ENCODE measurements at places on chromosomes 4 and X.

GRCh38 chr4:125397226-125397625 is 82.5 kb downstream of the FAT4 start:
- no peak for DNase-seq

- no peak for DNase-seq
Observed at GRCh38 chr4:87391576-87392054, 627 bp upstream of the HSD17B11 start.

GRCh38 chr4:149985981-149986380 is 92.3 kb upstream of the DCLK2 start:
- DNase-seq, result no peak

GRCh38 chr4:182738283-182739047 is 178.7 kb downstream of the DCTD start:
- DNase-seq, result no peak

DNA sequence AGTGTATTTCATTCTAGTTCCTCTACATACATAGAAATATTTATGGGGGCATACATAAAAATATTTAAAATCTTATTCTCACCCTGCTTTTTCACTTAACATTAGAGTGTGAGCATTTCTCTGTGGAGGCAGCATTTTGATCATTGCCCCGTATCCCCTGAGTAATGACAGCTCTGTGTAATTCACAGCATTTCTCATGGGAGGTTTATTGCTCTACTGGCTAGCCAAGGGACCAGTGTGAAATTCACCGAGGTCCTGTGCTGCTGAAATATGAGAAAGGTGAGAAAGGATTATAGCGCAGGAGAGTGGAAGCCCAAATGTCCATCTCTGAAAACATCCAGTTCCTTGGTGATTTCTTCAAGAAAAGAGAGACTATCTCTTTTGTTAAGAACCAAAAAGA is 22.9 kb downstream of the PDGFC start:
- no peak for DNase-seq

DNA sequence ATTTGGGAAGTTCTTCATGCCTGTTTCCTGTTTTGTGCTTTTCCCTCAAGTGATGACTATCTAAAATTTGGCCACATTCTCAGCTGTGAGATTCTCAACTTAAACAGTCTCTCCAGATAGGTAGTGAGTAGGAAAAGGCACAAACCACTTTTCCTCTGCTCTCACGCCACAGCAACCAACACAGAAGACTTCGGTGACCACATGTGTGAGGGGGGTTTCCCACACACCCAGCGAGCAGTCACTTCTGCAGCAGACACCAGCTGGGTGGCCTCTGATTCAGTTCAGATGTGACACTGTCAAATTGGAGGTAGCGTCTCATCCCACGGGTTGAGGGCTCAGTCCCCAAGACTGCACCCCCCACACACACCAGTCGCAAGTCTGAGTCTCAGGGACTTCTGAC is 25.1 kb upstream of the CLDN34 start:
- DNase-seq, result peak; percentile 11

DNA sequence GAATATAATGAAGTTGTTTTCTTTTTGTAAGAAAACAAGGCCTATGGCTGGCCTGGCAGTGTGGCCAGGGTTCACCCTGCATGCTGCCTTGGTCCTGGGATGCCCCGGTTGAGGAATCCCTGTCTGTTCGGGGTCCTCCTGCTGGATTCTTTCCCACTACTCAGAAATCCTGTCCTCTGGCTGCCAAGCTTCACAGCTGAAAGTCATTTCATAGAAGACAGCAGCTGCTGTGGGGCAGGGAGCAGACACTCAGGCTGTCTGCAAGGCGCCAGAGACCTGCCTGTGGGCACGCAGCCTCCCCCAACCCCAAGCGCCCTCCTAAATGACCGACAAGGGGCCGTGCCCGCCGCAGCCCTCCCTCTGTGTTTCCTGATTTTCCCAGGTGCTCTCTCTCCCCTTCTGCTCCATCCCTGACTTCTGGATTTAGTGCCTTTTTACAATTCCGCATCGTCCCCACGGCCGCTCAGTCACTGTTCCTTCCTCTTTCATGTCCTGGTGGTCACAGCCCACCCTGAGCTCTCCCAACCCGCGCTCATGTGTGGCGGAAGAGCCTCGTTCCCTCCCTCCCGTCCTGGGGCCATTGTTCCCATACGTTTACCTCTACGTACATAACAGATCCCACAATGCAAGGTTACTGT is 27.5 kb downstream of the ZFYVE28 start:
- DNase-seq, result no peak

DNA sequence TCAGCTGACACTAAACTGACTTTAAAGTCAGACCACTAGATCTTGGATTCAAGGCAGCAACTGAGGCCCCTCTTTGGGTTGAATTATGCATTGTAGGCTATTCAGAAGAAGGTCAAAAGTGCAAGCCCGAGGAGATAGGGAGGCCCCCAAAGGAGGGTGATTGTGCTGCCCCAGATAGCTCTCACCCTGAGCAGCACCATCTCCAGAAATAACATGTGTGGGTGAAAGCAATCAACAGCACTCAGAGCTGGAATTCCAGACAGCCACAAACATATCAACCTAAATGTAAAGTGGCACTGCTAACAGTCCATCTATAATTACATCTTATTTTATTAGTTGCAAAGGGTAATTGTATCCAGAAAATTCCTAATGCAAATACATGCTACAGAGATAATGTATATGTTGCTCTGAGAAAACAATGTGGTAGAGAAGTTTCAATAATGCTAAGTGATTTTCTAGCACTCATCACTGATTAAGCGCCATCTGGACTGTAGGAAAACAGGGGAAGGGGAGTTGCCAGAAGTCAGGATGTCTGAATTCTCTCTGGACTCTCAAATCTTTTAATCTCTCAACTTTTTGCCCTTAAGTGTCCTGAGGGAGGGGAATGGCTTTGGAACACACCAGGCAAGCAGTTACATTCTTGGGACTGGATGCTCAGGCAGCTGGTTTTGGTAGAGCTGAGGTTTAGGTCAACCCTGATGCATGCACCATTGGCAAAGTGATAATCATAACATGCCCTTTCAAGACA is 61.8 kb upstream of the SFRP2 start:
- DNase-seq, result no peak

GRCh38 chr4:26491449-26492170 is 1.3 kb upstream of the CCKAR start:
- no peak for DNase-seq

- no peak for DNase-seq
Observed at GRCh38 chr4:96736352-96736889, 896.5 kb downstream of the PDHA2 start.

GRCh38 chr4:25925486-25926201 is 11.6 kb downstream of the SMIM20 start:
- DNase-seq, result peak; percentile 33

DNA sequence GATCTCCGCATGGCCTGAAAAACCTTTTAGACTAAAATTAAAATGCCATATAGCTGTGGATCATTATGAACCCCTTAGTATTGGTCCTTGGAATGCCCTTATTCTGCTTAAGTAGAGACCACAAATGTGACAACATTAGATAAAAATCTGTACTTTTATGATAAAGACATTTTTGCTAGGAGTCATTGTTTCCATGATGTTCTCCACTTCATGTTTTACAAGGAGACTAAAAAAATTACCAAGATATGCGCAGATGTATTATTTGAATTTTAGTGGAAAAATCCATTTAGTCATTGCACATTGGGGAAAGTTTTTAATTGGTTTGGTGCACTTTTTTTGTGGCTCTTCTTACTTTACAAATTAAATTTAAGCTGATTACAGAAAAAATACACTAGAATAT is 85.1 kb upstream of the HPRT1 start:
- no peak for DNase-seq

DNA sequence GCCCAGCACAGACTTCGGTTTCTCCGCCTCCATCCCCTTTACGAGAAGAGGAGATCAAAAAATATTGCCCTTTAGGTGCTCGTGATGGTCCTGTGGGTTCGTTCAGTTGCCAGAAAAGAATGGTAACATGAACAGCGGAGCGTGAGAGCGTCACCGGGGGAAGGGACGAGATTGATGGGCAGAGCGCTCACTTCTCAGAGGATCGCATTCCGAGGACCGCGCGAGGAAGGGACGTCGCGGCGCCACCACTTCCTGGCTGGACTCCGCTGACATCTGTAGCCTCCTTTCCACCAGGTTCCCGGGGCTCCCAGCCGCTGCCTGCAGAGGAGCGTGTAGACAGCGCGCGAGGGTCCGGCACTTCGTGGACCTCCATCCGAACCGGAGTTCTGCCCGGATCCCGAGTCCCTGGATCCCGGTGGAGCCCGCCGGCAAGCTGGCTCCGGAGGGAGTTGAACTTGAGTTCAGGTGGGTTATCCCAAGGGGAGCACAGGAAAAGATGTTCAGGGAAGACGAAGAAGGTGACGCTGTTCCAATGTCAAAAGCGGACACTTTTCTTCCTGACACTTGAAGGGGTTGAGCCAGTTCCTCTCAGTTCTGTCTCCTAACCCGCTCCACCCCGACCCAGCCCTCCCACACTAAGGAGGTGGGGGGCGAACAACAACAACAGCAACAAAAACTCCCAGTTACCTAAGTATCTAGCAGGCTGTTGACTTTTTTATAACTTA is 484 bp downstream of the GALNTL6 start:
- no peak for DNase-seq

DNA sequence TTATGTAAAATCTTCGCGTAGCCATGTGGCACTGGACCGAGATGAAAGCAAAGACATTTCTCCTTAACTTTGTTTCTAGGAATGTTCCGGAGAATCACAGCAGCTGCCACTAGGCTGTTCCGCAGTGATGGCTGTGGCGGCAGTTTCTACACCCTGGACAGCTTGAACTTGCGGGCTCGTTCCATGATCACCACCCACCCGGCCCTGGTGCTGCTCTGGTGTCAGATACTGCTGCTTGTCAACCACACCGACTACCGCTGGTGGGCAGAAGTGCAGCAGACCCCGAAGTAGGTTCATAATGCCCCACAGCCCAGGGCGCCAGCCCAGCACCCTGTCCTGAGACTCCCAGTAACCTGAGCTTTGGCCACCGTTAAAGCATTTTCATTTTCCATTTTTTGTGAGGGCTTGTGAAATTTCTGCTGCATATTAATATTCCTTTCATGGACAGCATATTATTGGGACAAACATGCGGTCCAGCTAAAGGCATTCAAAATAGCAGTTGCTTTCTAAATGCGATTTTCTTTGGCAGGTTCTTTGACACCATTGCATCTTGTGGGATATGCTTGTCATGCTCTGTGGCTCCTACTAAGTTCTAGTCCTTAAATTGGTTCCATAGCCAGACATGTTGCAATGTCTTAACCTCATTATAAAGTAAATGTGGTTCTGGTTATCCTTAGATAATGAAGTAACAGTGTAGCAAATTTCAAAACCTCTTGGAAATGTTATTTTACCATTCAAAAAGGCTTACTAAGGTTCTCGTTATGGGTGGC is 49.1 kb upstream of the MSANTD1 start:
- no peak for DNase-seq

- DNase-seq, result no peak
Observed at GRCh38 chr4:79673898-79674297, 265.9 kb upstream of the GK2 start.

GRCh38 chr4:15482842-15483241 is 13.2 kb downstream of the CC2D2A start:
- DNase-seq, result no peak

GRCh38 chr4:147088146-147088545 is 142.5 kb upstream of the TTC29 start:
- DNase-seq, result no peak

DNA sequence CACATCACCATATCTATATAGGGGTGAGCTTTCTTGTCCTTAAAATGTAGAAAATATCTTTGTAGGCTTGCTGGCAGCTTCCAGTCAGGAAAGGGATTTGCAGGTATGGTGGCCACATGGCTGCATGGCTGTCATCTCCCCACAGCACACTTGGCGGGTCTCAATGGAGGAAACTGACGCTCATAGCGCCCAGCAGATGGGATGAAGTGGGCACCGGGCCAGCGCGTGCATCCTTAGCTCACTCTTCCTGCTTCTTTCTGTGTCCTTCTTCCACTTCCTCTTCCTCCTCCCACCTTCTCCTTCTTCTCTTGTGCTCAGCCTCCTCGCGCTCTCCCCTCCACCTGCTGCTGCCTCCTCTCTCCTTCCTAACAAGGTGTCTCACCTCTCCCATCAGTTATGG is 156.2 kb upstream of the PSAPL1 start:
- DNase-seq, result no peak
